ENCODE measurements at places on chromosomes 7 and 10.

- no peak for DNase-seq
Measured at GRCh38 chr7:117781707-117782106, 91.5 kb downstream of the CTTNBP2 start.

DNA sequence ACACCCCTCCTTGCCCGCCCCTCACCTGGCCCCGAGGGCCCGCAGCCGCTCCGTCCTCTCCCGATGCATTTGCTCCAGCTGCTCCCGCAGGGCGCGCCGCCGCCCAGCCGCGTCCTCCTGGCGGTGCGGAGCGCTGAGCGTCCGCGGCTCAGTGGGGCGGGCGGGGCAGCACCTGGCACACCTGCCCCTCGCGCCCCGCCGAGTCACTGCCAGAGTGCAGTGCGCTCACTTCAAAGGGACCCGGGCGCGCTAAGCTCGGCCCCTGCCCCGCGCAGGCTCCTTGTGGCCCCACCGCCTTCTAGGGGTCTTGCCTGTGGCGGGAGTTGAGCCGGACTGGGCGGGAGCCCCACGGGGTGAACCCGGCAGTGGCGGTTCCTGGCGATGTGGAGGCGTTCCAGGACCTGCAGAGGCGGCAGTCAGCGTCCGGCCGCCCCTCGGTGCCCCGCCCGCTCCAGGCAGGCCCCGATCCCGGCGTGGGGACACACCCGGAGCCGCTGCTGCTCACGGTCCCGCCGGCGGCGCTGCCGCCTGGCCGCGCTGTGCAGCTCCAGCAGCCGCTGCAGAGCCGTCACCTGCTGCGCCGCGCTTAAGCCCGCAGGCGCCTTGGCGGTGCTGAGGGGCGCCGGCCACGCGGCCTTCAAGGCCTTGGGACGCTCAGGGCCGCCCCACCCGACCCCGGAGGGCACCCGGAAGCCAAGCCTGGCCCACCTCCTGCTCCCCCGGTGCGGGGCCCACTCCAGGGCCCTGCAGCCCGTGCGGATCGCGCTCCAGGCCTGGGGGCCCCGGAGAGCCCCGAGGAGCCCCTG lies 6.7 kb downstream of the ATP6V1F start:
- DNase-seq: peak; percentile 37

DNA sequence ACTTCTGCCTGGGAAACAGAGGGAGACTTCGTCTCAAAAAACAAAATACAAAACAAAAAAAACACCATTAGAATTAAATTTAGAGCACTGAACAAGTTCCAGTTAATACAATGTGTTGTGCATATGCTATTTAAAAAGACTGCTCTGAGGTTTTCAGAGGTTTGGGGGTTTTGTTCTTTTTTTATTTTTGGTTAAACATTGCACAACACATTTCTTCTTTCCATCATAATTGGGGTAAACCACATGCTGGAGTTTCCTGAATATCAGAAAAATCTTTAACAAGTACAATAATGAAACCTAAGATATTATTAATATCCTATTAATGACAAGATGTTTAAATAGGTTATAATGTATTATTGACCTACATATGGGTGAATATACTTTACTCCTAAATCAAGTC lies 26.3 kb downstream of the IGF2BP3 start:
- DNase-seq: no peak

GRCh38 chr7:16726189-16726588 lies 27.4 kb upstream of the TSPAN13 start:
- no peak for DNase-seq

GRCh38 chr7:46776790-46777189 lies 805.1 kb downstream of the TNS3 start:
- no peak for DNase-seq

- DNase-seq: no peak
Measured at GRCh38 chr7:135901585-135902540, 75.3 kb downstream of the MTPN start.
